EL (cell line): ENCODE measurements at places on chromosomes 11 and 22.

GRCh38 chr22:23773483-23774113, 949 bp downstream of the MMP11 start:
- no peak for DNase-seq

- DNase-seq: no peak
Observed at GRCh38 chr11:131537748-131538147, 167.3 kb downstream of the NTM start.

- no peak for DNase-seq
Observed at GRCh38 chr22:26737262-26737661, 79.9 kb downstream of the MIAT start.

- DNase-seq: no peak
Observed at GRCh38 chr11:65538915-65539743, 14.2 kb downstream of the SCYL1 start.
